Ureter (tissue), 1 donor: ENCODE measurements at places on chromosomes 1 and 21. TPM values are rescaled to one million over a fixed set of nuclear protein-coding genes. Genes with fewer than 3 reads are reported as not detected.

The GBP1 gene
- 39.3 TPM for total RNA-seq

GRCh38 chr1:228852024-228852423, 116.7 kb downstream of the RHOU start:
- DNase-seq = no peak

DNA sequence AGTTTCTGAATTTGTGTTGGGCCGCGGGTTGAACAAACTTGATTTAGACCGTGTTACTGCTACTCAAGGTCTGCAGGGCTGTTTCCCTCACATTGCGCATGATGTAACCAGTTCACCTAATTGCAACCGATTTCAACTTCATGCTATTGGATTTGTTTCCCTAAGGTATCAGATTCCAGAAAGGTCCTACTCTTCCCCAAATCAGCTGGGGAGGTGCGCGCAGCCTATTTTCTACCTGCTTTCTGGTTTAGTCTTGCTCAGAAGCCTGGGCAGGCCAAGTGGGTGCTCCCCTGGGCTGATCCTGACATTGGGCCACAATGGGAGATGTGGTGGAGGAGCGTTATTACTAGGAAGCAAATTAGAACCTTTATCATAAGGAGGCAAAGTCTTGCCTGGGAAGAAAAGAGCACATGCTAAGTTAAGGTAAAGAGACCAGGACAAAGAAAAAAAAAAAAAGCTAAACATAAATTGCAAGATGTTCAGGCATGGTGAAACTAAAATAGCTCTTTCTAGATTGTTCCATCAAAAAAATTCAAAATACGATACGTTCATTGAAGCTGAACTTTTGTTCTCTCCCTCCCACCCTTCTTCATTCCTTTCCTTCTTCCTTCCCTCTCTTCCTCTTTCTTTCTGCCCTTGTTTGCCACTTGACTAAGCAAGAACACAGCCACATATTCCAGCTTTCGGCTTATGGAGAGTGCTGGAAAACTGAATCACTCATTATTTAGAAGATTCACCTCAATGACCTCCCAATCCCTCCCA, 28.8 kb upstream of the TARBP1 start:
- no peak for DNase-seq

DNA sequence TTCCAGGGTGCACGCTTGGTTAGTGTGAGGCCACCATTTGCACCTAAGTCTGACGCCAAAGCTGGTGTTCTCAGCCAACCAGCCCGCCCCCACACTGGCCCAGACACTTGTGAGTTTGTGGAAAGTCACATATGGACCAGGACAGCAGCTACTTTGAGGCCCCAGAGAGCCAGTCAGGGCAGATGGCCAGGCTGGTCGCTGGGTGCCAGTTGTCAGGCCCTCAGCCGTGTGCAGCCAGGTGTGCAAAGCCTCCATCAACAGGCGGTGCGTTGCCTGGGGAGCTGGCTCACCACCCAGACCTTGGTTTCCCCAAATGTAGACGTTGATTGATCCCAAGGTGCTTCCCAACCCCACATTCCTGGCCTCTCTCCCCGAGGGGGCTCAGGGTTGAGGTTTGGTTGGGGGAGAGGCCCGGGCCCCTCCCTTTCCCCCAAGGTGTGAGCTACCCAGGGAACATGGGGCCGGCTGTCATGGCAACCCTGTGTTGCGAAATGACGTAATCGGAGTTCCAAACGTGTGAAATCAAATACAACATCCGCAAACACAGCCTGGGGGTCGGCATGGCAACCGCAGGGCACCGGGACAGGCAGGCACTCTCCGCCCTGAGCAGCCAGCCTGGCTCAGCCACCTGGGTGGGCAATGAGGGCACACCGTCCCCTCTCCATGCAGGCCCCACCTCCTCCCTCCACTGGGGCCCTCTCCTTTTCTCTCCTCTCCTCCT, 42.2 kb upstream of the WNT4 start:
- no peak for DNase-seq

The SPOCD1 gene
- 39.8 TPM for total RNA-seq

DNA sequence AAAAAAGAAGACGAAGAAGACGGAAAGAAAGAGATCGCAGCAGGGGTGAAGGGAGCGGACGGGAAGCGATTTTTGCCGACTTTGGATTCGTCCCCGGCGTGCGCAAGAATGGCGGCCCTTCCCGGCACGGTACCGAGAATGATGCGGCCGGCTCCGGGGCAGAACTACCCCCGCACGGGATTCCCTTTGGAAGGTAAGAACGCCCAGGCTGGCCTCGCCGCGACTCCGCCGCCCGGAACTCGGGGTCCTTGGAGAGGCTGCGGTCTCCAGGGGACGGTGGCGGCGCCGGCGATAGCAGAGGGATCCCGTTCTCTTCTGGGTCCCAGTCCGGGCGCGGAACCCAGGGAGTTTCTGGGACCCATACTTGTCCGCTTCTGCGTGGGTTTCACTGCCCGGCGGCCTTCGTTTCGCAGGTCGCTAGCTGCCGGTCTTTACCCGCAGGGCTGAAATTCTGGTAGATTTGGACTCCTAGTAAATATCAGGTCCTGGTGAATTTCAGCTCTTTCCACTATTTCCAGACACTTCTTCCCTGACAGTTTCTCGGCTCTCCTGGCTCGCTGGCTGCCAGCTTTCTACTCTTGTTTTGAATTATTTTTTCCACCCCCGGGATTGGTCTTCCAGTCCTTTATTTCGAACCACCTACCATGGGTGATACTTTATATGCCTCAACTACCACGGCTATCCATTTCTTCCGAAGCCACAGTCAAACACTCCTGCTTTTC, 1.0 kb downstream of the PAX7 start:
- no peak for DNase-seq

GRCh38 chr1:30418939-30419720, 304.3 kb downstream of the MATN1 start:
- DNase-seq = peak; percentile 22

DNA sequence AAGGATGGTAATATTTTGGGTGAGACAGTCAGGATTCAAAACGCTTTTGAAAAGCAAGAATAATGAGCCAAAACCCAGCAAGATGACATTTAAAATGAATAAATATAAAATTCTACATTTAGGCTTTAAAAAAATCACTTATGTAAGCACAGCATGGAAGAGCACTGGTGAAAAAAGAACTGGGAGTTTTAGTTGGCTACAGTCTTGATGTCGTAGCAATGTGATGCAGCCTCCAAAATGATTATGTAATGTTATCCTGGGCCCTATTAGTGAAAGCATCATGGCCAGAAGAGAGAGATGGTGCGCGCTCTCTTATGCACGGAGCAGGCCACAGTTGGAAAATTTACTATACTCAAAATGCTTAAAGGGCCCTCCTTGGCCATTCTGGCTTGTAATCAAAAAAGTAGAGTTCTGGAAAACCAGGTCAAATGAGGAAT, 5.1 kb downstream of the KCNJ9 start:
- no peak for DNase-seq

DNA sequence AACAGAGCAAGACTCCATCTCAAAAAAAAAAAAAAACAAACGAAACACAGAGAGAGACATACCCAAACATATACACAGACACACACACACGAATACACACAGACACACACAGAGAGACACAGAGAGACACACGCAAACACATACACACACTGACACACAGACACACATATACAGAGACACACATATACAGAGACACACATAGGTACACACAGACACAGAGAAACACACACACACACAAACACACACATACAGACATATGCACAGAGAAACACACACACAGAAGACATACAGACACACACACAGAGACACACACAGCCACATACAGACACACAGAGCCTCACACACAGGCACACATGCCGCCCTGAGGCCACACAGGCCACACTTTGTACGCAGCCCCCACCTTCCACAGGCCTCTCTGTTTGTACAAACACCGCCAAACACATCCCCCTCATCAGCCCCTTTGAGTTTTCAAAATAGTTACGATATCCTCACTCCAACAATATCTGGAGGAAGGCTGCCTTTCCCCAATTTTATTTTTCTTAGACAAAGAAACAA, 57.5 kb upstream of the ABCG1 start:
- peak; percentile 31 for DNase-seq

DNA sequence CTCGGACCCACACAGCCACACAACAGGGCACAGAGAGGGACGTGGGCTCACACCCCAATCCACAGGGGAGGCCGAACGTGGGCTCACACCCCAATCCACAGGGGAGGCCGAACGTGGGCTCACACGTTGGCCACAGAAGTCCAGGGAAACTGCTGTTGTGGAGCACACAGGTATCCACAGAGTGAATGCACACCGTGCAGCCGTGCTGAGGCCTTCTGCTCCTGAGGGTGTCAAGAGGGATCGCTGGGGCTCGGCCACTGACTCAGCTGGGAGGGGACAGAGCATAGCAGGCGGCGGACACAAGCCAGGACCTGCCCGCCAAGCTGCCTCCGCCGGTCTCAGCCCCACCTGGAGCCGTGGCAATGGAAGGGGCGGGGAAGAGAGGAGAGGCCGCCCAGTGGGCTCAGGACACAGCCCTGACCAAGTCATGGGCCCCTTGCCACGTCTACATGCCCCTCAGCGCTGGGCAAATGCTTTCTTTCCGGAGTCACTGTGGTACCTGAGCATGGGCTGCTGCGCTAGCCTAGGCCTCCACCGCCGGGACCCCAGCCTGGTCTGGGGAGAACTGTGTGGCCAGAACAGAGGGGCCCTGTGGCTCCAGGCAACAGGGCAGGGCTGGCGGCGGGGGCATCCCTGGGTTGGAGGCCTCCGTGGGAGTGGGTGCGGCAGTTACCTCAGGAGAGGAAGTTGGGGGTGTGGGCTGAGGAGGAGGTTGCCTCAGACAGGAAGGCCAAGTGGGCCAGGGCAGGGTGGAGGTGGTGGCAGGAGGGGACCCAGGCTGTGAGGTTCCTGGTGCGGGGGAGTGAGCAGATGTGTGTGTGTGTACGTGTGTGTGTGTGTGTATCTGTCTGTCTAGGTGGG, 1.2 kb downstream of the SYTL1 start:
- peak; percentile 87 for DNase-seq

DNA sequence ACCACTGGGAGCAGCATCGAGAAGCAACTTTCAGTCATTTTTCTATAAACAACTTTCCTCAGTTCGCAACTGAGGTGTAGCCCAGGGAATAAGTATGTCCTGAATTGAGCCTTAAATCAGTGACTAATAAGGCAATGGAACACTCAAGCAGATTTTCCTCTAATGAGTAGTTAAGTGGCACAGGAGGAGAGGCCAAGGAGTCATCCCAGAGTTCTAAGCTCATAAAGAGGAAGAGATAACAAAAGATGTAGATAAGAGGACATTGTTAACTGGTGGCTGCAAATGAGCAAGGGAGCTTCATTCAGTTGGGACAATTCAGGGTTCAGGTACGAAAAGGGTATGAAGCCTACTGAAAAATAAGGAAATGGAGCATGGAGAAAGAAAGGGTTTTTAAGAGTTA, 64.5 kb downstream of the LRRC40 start:
- DNase-seq = no peak

- DNase-seq = no peak
Measured at GRCh38 chr1:197339106-197340060, 71.3 kb downstream of the CRB1 start.

The CREB3L4 gene
- 13.9 TPM for total RNA-seq

DNA sequence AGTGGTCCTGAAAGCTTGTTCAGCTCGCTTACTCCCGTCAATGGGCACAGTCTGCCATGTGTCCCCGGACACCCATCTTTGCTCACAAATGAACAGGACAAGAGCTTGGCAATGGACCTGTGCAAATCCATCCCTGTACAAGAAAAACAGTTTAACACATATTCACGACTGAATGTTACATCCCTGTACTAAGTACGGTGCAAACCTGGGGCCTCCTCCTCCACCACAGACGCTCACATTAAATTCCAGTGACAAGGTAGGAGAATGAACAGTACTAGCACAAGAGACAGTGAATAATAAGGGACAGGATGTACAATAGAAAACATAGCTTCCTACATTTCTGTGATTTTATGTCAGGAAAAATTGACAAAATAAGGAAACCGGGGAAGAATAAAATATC, 187.7 kb downstream of the ASTN1 start:
- DNase-seq = no peak

The GIPC2 gene
- total RNA-seq = 3.1 TPM

DNA sequence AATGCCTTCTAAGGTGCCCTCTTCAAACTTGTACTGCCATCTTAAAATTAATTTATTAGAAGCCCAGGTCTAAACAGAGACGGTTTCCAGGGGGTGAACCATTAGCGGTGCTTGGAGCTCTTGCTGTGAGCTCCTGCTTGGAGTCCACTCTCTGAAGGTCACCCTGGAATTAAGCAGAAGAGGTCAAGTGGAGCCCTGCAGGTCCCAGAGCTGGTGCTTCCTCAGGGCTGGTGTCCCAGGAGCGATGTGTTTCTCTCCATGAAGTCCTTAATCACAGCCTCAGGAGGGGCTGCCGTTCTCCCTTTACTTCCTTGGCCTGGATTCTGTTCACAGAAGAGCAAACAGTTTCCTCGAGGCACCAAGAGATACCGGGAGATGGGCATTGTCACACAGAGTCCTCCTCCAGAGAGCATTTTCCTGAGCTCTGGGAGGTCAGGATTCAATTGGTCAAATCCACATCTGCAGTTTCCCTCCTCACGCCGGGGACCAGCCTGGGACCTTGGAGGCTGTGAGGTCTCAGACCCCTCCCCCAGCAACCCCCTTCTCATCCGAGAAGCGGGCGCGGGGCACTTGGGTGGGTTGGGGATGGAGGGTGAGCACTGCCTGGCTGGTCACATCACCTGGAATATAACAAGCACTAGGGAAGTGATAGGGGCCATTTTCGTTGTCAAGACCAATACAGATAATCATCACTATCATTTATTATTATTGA, 310.4 kb downstream of the AJAP1 start:
- DNase-seq = no peak

The NEK2 gene
- total RNA-seq = not detected

GRCh38 chr1:52159033-52159789, 17.3 kb downstream of the ZFYVE9 start:
- no peak for DNase-seq

DNA sequence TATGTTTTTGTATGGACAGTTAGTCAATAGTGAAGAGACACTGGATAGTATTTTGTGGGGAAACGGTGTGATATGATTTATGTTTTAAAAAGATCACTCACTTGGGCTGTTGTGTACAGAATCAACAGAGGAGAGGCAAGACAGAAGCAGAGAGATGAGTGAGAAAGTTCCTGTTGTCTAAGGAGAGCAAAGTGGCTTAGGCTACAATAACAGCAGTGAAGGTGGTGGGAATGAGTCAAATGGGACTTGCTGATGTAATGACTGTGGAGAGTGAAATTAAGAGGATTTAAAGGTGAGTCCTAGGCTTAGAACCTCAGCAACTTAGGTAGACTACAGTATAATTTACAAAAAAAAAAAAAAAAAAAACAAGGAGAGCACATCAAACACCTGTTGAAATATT, 169.2 kb upstream of the HP1BP3 start:
- DNase-seq = no peak

- DNase-seq = no peak
Measured at GRCh38 chr1:80624682-80625081, 1176.1 kb upstream of the ADGRL2 start.
